Epithelial cell of prostate (primary cell): ENCODE measurements at places on chromosomes 11 and 22.

DNA sequence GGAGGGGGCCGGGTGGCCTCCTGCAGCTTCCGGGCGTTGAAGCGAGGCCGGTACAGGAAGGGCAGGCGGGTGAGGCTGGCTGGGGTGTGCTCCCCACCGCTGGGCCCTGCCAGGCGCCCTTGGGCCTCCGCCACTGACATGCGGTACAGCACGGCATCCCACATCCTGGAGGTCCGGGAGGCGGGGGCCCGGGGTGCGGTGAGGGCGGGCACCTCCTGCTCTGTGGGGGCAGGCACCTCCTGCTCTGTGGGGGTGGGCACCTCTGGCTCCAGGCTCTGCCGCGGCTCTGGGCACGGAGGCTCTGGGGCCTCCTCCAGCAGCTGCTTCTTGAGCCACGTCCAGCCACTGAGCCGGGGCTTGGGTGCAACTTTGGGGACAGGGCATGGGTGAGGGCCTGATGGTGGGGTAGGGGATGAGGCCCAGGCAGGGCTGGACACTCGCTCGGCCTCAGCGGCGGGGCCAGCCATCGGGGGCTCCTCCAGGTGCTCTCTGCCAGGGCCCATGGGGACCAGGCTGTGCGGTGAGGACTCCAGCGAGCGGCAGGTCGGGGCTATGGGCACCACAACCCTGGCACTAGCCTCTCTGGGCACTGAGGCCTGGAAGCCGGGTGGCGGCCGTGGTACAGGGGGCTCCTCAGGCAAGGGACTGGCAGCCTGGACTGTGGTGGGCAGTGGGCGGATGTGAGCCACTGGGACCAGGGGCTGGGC lies 2.3 kb downstream of the PRR33 start:
- DNase-seq: no peak

- no peak for DNase-seq
Measured at GRCh38 chr11:2991452-2992233, 486 bp downstream of the NAP1L4 start.

- no peak for DNase-seq
Measured at GRCh38 chr11:9662273-9662672, 1.6 kb upstream of the SWAP70 start.

DNA sequence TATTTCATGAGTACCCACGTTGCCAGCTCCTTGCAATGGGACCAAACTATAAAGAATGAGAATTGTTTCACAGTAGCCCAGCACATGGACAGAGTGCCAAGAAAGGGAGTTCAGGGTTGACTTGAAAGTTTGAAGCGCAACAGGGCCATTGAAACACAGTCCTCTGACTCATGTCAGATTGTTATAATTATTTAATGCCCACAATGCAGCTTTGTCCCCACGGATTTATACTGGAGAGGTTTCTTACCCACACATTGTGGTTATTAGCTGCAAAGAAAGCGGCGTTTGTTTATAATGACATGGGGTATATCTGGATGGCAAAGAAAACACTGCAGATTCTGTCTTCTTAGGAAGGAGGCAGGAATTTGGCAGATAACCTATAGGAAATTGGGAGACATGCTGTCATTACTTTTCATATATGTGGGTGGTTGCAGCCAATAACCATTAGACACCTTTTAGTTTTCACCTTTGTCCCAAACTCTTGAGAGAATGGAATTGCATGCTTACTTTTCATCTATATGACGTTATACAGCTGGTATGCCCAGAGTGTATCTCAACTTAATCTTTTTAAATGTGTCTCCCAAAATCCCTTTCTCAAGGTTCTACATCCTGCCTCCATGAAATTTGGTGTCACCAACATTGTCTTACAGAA lies 143.6 kb downstream of the TEAD1 start:
- no peak for DNase-seq

GRCh38 chr22:45991098-45991497 lies 14.1 kb upstream of the WNT7B start:
- no peak for DNase-seq

- no peak for DNase-seq
Measured at GRCh38 chr11:92475316-92475715, 250.7 kb downstream of the FAT3 start.
